Right renal pelvis (tissue), 4 donors: ENCODE measurements at places on chromosomes 5 and 9.

DNA sequence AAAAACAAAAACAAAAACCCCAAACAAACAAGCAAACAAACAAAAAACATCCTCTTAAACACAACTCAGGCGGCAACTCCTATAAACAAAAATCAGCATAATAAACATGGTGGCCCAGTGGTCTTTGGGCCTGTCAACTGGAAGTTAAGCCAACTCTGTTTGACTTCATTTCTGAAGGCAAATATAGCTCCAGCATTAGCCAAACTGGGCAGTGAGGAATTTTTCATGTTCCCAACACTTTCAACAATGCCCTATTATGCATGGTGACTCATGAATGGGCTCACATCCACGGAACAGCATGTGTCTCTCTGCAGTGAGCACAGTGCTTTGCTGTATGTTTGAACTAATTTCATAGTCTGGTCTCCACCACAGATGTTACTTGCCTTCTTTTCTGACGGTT lies 143.9 kb upstream of the STC2 start:
- no peak for DNase-seq

DNA sequence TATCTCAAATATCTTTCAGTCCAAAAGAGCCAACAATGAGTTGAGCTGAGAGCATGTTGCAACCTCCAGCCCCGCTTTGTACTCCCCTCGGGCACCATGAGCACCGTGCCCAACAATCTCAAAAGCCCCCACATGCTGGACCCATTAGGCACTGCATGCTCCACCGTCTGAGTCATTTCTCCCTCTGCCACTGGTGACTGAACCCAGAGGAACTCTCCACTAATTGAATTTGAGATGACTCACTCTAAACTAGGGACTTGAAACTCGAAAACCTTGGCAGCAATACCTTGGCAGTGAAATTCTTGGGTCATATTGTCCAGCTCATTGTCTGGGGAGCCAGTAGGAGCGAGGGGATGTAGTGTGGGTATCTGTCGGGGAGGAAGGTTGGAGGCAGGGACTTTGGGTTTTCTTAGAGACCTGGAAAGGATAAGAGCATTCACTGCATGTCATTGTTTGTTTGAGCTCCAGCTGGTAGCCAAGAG lies 49.9 kb upstream of the SLIT3 start:
- DNase-seq = no peak

GRCh38 chr9:132582786-132583583 lies 579 bp downstream of the BARHL1 start:
- no peak for DNase-seq

DNA sequence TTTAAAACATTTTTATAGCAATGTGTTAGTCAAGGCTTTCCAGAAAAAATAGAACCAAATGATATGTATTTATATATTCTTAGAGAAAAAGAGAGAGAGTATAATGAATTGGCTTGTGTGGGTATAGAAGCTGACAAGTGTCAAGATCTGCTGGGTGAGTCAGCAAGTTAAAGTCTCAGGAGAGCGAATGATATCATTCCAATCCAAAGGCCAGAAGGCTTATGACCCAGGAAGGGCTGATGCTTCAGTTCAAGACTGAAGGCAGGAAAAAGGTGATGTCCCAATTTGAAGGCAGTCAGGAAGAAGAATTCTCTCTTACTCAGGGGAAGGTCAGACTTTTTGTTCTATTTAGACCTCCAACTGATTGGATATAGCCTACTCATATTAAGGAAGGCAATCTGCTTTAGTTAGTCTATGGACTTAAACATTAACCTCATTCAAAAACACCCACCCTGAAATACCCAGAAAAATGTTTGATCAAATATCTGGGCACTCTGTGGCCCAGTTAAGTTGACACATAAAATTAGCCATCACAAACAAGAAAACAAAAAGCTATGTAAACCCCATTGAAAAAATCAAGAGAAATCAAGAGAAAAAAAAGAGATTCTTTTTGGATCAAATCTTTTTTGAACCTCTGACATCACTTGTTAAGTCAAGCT lies 189.6 kb downstream of the PIK3R1 start:
- DNase-seq = no peak

GRCh38 chr9:132391449-132391848 lies 15.2 kb downstream of the TTF1 start:
- DNase-seq = no peak

DNA sequence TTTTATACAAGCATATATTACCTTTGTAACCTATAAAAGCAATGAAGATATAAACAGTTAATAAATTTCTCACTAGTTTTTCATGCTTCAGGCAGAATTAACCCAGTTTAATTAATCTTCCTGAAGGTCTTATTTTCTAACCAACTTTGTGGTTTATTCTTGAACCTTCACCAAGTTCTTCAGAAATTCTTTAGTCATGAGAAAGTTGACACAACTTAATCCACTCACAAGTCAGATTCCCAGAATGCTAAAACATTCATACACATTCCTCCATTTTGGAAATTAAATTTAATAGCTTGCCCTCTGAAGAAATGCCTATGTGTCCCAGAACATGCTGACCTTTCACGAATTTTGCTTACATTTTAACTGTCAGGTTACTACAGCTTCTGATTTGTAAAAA lies 105.4 kb upstream of the PAM start:
- no peak for DNase-seq

- DNase-seq = no peak
Measured at GRCh38 chr5:112878760-112879159, 17.7 kb downstream of the SRP19 start.

GRCh38 chr5:14142202-14142826 lies 828 bp upstream of the TRIO start:
- DNase-seq = no peak

- DNase-seq = no peak
Measured at GRCh38 chr9:134811673-134812342, 68.8 kb upstream of the FCN2 start.

GRCh38 chr9:76681556-76681955 lies 82.7 kb upstream of the PCA3 start:
- no peak for DNase-seq

GRCh38 chr5:171435908-171436307 lies 16.5 kb downstream of the FGF18 start:
- no peak for DNase-seq

DNA sequence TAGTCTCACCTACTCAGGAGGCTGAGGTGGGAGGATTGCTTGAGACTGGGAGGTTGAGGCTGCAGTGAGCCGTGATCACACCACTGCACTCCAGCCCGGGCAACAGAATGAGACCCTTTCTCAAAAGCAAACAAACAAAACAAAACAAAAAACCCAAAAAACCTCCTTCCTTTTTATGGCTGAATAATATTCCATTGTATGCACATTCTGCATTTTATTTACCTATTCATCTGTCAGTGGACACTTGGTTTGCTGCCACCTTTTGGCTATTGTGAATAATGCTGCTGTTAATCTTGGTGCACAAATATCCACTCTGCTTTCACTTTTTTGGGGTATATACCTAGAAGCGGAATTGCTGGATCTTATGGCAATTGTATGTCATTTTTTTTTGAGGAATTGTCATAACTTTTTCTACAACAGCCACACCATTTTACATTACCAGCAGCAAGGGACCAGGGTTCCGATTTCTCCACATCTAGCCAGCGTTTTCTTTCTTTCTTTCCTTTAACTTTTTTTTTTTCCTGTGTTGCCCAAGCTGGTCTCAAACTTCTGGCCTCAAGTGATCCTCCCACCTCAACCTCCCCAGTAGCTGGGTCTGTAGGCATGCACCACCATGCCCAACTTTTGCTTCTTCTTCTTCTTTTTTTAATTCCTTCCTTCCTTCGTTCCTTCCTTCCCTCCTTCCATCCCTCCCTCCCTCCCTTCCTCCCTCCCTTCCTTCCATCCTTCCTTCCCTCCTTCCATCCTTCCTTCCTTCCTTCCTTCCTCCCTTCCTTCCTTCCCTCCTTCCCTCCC lies 30.6 kb downstream of the NKX2-5 start:
- no peak for DNase-seq

GRCh38 chr9:91086657-91087461 lies 274.9 kb downstream of the AUH start:
- no peak for DNase-seq

GRCh38 chr9:4081956-4082355 lies 217.9 kb downstream of the GLIS3 start:
- DNase-seq = no peak

GRCh38 chr5:79025054-79025472 lies 40.0 kb upstream of the ARSB start:
- peak; percentile 63 for DNase-seq

DNA sequence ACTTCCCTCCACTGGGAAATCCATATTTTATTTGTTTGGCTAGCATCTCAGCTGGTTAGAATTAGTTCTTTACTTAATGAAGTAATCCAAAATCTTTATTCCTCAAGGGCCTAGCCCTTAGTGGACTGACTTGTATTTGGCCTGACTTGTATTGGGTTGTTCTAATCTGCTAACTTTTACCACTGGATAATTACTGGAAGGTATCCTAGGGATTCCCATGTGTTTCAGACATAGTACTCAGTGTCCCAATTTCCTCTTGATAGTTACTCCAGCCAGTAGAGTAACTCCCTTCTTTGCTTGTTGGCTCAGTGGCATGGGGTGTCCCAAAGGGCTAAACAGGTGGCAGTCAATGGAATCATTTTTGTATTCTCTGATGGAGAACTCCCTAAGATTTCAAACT lies 156.0 kb downstream of the DCP2 start:
- no peak for DNase-seq

DNA sequence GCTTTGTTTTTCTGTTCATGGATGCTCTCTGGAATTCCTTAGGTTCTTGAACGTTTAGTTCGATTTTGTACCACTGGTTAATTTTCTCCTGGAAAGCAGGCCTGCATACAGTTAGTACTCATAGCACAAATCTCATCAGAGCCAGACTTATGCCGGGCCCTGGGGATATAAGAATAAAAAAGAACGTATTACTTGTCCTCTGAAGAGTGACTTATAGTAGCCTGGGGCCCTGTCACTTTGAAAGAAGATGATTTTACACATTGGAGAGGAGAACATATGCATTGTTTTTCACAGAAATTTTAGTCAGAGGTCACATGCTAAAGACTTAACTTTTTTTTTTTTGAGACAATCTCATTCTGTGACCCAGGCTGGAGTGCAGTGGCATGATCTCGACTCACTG lies 50.3 kb downstream of the ZNF462 start:
- DNase-seq = no peak

- no peak for DNase-seq
Measured at GRCh38 chr5:167229751-167230150, 1061.7 kb upstream of the WWC1 start.

DNA sequence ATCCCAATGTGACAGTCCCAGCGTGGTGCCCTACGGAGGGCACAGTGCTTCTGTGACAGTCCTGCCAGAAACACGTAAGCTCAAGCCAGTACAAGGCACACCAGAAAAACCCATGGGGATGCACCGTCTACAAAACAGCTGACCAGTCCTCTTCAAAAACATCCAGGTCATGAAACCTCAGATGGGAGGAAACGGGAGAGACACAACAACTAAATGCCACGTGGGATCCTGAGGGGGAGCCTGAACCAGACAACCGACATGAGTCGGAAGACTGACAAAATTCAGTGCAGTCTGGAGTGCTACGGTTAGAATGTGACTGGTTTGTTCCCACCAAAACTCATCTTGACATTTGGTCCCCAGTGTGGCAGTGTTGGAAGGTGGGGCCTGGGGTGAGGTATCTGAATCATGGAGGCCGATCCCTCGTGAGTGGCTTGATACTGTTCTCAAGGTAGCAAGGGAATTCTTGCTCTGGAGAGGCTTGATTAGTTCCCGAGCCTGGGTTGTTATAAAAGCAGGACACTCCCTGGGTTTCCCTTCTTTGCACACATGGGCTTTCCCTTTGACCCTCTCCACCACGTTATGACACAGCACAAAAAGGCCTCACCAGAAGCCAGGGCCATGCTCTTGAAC lies 55.4 kb downstream of the ADAMTS2 start:
- no peak for DNase-seq

- no peak for DNase-seq
Measured at GRCh38 chr5:83149671-83150070, 72.3 kb downstream of the XRCC4 start.

GRCh38 chr5:167754501-167755021 lies 536.9 kb upstream of the WWC1 start:
- no peak for DNase-seq

DNA sequence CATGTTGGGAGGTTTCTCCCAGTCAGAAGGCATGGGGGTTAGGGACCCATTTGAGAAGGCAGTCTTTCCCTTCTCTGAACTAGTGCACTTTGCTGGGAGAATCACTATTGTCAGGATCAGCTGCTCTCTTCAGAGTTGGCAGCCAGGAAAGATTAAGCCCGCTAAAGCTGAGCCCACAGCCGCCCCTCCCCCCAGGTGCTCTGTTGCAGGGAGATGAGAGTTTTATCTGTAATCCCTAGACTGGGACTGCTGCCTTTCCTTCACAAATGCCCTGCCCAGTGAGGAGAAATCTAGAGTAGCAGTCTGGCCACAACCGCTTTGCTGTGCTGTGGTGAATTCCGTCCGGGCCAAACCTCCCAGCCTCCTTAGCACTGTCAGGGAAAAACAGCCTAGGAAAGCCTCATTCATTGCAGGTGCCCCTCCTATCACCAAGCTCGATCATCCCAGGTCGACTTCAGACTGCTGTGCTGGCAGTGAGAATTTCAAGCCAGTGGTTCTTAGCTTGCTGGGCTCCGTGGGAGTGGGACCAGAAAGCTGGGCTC lies 69.8 kb downstream of the CNTLN start:
- DNase-seq = no peak

DNA sequence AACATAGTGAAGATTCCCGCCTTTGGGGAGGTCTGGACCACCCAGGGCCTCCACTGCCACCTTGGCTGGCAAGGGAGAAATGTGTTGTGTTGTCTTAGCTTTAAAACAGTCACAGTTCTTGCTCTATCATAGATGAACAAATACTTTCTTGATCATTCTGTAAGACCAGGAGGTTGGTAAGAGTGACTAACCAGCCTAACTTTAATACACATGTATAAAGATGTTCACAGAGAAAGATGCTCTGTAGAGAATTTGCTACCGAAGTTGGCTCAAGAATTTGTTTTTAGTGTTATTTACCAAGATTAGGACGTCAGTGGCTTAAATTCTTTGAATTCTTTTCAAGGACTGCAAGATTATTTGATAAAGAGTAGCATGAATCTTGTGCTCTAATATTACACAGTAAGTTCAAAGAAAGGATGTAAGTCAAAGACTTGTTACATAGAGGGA lies 28.4 kb downstream of the GLRX start:
- no peak for DNase-seq
